Smooth muscle cell of bladder (primary cell): ENCODE measurements at places on chromosomes 4 and X. TPM values are rescaled to one million over a fixed set of nuclear protein-coding genes. Genes with fewer than 3 reads are reported as not detected.

Gene DDX60
- total RNA-seq: 12.9 and 16.4 TPM in 2 replicates

Gene POF1B
- total RNA-seq: not detected in 2 replicates

Gene COX7B2
- not detected in 2 replicates for total RNA-seq

Gene MTTP
- total RNA-seq: under 0.01 and 0.09 TPM in 2 replicates

Gene MAB21L2
- total RNA-seq: under 0.01 TPM in 1 of 2 replicates, not detected in the other

Gene TLR2
- total RNA-seq: 0.28 TPM in 2 replicates

Gene GPRASP3
- total RNA-seq: 3.7 and 5.0 TPM in 2 replicates

Gene ADH1C
- total RNA-seq: 0.57 and 1.5 TPM in 2 replicates

Gene HAND2
- 79.9 and 163 TPM in 2 replicates for total RNA-seq

Gene CC2D2A
- 20.6 and 23.2 TPM in 2 replicates for total RNA-seq

Gene SULT1E1
- total RNA-seq: 0.09 and 0.14 TPM in 2 replicates

Gene PABPC1L2B
- total RNA-seq: not detected in 2 replicates

Gene ITM2A
- 0.14 and 0.28 TPM in 2 replicates for total RNA-seq

Gene SPANXD
- not detected in 2 replicates for total RNA-seq

Gene SSX4
- total RNA-seq: not detected in 2 replicates

Gene TMEM47
- total RNA-seq: 63.4 and 105 TPM in 2 replicates

Gene PTPN13
- 37.3 and 58.6 TPM in 2 replicates for total RNA-seq

Gene DUSP21
- total RNA-seq: not detected in 2 replicates

Gene SSX2
- not detected in 2 replicates for total RNA-seq
